Stimulated activated CD8-positive, alpha-beta memory T cell treated with anti-CD3 and anti-CD28 coated beads, Interleukin-7, amount 100 ng/mL, for 1 hour (primary cell): ENCODE measurements at places on chromosomes 4 and X.

GRCh38 chrX:39163581-39164126, 362.4 kb downstream of the MID1IP1 start:
- DNase-seq = no peak

DNA sequence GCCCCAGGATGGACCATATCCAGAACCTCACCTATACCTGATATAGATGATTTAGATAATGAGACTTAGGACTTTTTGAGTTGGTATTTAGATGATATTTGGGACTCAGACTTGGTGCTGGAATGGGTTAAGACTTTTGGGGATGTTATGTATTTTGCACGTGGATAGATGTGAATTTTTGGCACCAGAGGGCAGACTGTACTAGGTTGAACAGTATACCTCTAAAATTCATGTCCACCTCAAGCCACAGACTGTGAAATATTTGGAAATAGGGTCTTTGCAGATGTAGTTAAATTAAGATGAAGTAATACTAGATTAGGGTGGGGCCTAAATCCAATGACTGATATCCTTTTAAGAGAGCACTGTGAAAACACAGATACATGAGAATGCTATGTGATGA, 15.6 kb downstream of the RBM41 start:
- no peak for DNase-seq

GRCh38 chr4:55077577-55077976, 47.8 kb downstream of the KDR start:
- DNase-seq = no peak

DNA sequence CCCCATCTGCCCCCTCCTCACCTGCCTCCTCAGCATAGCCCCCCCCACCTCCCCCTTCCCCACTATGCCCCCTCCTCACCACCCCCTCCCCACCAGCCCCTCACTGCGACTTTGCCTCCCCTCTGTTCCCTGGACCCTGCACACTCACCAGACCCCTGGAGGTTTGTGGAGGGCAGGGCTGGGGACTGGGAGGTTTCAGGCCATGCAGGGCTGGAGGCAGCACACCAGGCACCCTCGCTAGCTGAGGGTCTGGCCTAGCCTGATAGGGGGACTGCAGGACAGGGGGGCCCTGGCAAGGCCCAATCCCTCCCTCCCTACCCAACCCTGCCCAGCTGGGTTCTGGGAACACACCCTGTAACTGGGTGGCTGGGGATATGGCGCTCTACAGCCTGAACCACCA, 28.0 kb downstream of the TACC3 start:
- DNase-seq = no peak

DNA sequence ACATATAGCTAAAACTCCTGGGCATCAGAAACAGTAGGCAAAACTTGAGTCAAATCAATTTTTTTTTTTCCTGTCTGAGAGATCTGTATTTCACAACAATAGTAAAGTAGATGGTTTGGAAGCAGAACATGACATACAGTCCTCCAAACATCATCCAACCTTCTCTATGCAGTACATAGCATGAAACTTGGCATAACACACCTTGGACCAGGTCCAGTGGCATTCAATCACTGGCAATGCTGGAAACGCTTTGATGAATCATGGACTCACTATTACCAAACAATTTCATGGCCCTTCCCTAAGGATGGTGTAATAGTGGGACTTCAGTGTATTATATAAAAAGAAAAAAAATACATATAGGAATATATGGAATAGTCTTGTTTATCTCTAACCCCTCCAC, 154.6 kb downstream of the FMR1NB start:
- no peak for DNase-seq

DNA sequence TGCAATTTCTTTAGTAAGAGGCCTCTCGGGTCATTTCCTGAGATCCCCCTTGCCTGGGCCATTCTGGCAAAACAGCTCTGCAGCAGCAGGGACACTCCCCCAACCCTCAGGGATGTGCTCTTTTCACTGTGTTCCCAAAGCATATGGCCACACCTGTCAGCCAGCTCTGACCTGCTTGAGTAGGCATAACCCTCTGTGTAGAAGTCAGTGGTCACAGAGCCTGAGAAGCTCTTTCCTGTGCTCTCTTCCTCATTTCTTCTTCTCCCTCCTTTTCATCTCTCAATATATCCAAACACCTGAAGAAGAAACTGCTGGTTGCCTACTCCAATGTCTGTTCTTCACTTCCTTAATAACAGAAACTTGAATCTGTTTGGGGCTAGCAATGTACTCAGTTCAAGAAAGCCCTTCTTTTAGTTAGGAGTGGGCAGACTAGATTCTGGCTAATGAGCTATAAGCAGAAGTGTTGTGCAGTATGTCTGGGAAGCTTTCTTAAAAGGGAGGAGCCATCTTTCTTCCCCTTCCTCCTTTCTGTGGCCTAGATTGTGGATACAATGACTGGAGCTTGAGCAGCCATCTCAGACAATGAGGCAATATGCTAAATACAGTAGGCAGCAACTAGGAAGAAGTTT, 73.3 kb downstream of the PRPS1 start:
- no peak for DNase-seq

GRCh38 chr4:122819708-122820449, 6.8 kb upstream of the FGF2 start:
- DNase-seq = no peak

- no peak for DNase-seq
Observed at GRCh38 chr4:155047755-155048154, 160.7 kb upstream of the NPY2R start.

- DNase-seq = no peak
Observed at GRCh38 chrX:9855561-9856283, 69.5 kb downstream of the SHROOM2 start.

DNA sequence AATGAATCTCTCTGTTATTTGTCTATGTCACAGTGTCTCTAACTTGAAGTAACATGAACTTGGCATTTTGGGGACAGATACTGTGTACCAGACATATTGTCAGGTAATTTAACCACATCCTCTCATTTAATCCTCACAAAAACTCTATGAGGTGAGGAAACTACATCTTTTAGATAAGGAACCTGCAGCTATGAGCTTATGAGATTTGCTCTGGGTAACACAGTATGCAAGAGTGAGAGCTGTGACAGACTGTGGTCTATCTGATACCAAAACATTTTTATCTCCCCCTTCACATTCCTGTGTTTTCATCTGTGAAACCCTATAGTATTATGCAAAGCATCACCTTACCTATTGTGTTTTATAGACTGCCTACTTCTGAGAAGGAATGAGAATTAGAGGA, 58.4 kb upstream of the HS3ST1 start:
- DNase-seq = no peak

DNA sequence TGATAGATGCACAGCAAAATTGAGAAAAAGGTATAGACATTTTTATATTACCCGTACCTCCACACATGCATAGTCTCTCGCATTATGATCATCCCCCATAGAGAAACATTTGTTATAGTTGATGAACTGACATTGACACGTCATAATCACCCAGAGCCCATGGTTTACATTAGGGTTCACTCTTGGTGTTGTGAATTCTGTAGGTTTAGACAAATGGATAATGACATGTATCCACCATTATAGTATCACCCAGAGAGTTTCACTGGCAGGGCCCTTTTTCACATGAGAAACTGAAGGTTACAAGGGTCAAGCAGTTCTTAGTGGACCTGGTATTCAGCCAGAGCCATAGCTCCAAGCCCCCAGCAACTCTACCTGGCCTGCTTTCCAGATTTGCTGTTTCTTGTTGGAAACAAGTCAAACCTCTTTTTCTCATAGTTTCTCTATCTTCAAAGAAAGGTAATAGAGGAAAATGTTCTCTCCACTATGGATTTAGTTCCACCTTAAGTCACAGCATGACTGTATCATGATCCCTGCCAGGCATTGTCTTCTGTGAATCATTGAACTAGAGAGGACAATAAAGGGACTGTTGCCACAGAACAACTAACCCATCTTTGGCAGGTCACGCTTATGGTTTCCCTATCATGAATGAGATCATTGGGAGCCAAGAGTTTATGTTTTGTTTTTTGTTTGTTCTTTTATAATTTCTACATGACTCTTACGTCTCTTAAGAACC, 64.0 kb downstream of the HHIP start:
- DNase-seq = no peak

DNA sequence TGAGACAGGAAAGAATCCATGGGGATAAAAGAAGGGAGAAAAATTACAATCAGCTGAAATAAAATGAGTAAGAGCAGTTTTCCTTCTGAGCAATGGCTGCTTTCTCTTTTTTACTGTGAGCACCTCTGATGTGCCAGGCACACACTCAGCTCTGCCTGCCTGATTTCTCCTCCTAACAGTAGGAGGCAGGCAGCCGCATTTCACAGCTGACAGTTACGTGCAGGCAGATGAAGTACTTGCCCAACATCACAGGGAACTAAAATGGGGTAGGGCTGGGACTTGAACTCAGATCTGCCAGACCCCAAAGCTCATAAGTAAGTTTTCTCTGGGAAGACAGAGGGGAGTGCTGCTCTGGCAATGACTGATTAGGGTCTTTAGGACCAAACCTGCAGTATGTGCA, 54.6 kb downstream of the C4orf50 start:
- DNase-seq = no peak

GRCh38 chrX:15017491-15017890, 144.3 kb downstream of the MOSPD2 start:
- no peak for DNase-seq

GRCh38 chr4:13627178-13627605, 333 bp downstream of the BOD1L1 start:
- no peak for DNase-seq

DNA sequence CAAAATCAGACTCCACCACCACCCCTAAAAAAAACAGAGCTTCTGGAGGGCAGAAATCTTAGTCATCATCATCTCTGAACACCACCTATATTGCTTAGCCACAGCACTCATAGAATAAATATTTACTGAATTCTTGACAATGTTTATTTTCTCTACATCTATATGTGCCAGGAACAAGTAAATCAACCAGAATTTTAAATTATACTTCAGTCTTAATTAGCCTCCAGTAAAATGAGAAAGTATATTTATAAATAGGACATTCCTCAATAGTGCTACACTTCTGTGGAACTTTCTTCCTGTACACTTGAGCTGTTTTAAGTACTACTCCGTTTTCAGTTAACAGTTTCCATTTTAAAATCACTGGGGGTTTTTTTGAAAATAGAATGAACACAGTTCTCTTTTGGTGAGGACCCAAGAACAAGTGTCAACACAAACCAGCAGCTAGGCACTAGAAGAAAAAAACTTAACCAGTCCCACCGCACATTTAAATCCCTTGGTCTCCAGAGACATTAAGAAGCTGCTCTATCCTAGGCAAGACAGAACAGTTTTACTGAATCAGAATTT, 25.5 kb downstream of the SMIM14 start:
- no peak for DNase-seq

DNA sequence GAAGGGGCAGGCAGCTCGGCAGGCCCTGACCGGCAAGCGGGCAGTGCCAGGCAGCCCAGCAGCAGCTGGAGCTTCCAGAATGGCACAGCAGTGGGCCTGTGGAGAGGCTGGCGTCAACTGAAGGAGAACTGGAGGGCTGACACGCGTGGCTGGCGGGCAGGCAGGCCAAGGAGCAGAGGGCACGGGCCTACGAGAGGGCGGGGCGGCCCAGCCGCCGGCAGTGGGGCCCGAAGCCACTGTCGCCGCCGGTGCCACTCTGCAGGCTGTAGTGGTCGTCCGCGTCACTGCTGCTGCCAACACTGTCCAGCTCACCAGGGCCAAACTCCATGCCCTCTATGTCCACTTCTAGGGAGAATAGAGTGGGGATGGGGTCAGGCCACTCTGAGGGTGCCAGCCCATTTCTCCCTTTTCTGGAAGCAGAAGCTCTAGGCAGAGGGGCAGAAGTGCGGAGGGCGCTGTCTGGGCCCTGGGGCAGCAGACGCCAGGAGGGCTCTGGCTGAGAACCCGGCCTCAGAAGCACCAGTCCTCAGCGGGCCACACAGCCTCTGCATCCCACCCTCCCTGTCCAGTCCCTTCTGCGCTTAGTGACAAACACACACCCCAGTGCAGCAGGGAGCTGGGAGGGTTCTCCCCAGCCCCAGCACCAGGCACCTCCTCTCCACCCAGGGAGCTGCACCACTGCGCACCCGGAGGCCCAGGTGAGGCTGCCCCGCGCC, 8.6 kb upstream of the HAUS3 start:
- no peak for DNase-seq

DNA sequence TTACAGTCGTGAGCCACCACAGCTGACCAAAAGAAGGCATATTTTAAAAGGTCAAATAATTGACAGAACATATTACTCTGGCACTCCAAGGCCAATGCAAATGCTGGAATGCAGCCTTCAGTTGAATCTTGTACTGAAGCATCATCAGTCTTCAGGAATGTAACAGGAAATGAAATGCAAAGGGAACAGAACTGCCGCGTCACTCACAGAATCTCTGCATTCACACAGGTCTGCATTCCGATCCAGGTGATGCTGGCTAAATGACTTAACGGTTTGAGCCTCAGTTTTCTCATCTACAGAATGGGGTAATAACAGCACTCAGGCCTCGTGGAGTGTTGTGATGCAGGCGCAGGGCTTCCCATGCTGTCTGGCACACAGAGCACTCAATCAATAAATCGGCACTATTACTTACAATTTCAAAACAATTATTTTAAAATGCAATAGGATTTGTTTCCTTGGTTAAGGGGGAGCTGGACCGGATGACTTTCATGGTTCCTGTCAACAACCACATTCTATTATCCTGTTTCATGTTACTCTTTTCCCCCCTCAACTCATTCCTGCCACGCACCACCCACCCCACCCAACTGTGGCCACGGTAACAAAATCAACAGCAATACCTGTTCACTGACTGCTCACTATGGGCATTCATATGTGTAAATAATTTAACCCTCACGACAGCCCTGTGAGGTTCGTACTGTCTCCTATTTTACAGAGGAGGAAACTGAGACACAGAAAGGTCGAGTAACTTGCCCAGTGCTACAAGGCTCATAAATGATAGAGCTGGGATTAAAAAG, 32.4 kb downstream of the IGFBP7 start:
- no peak for DNase-seq

GRCh38 chr4:79831119-79831528, 241.9 kb downstream of the ANTXR2 start:
- DNase-seq = no peak
